ENCODE measurements at places on chromosomes 3 and 15.

DNA sequence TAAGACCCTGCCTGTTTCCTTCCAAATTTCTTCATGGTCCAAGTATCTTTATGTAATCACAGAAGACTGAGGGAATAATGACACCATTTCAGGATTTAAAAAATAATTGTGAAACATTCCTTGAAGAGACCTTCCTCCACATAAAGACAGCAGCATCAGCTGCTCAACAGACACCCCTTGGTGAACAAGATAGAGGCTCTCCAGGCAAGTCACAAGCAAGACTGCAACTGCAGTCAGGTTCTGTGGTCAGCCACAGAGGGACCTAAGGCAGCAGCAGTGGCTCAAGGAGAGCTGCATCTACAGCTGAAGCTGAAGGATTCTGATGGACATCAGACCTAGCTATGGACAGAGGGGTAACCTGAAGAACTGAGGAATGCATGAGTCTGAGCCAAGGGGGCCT lies 97.2 kb upstream of the C3orf80 start:
- DNase-seq: no peak

GRCh38 chr3:3821777-3822176 lies 22.5 kb downstream of the LRRN1 start:
- DNase-seq: no peak

GRCh38 chr3:127786353-127787070 lies 35.8 kb downstream of the MGLL start:
- no peak for DNase-seq

DNA sequence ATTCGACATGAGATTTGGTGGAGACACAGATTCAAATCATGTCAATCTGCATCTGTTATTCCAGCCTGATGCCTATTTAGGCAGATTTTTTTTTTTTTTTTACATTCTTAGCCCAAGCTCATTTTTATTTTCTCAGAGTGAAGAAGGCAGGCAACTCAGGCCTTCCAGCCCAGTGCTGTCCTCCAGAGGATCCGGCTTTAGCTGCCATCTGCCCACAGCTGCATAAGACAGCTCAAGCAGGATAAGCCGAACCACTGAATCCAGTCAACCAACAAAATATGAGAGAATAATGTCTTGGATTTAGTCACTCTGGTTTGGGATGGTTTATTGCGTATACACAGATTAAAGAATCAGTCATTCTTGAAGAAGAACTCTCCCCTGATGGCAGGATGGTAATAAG lies 19.9 kb upstream of the COLQ start:
- DNase-seq: no peak

DNA sequence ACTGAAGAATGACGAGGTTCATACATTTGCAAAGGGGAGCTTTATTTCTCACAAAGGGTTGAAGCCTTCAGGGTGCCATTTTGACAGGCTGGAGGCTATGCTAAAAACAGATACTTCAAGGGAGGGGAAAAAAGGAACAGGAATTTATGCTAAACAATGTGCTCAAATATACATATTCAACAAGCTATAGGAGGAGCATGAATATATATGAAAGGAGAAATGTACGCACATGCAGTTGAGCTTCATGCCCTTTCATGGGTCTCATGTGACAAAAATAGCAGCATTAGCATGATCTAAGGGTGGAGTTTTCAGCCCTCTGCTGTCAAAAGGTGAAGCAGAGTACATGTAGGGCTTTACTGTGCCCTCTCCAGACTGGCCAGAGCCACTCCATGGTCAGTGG lies 44.3 kb upstream of the FSIP1 start:
- DNase-seq: no peak

DNA sequence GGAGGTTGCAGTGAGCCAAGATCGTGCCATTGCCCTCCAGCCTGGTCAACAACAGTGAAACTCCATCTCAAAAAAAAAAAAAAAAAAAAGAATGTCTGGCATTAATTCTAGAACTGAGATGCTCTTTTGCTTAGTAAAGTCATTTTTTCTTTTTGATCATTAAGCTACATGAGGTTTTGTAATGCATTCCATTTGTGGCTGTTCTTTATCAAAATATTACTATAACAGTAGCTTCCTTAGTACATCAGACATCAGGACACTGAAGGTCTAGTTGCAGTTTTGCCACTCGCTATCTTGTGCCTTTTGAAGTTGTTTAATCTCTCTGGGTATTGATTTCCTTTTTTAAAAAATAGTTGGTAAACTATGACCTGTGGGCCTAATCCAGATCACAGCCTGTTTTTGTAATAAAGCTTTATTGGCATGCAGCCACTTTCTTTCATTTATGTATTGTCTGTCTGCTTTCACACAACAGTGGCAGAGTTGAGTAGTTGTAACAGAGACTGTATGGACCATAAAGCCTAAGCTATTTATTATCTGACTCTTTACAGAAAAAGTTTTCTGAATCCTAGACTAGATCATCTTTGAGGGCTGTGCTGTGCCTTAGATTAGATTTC lies 76.6 kb downstream of the SLC25A26 start:
- DNase-seq: peak; percentile 3
